Lower leg skin (tissue), 4 donors: ENCODE measurements at places on chromosomes 1 and 21. TPM values are rescaled to one million over a fixed set of nuclear protein-coding genes. Genes with fewer than 3 reads are reported as not detected.

LRRC39 gene
- total RNA-seq: 1.2 TPM

SPRR2A gene
- total RNA-seq: 0.71 TPM

GRCh38 chr1:48955774-48956173, 179.1 kb upstream of the BEND5 start:
- no peak for DNase-seq

- DNase-seq: no peak
Measured at GRCh38 chr1:106780066-106780465, 276.4 kb upstream of the PRMT6 start.

GRCh38 chr1:151508833-151509232, 2.4 kb upstream of the CGN start:
- no peak for DNase-seq
